ENCODE measurements at places on chromosomes 3 and 15.
A peak's percentile ranks its signal among the peaks of the same experiment; 100 is the strongest.

- no peak for DNase-seq
Measured at GRCh38 chr3:178236555-178237277, 299.5 kb upstream of the KCNMB2 start.

GRCh38 chr3:169628567-169628966, 34.9 kb downstream of the MECOM start:
- no peak for DNase-seq

GRCh38 chr3:45123030-45123429, 23.1 kb downstream of the CDCP1 start:
- no peak for DNase-seq

DNA sequence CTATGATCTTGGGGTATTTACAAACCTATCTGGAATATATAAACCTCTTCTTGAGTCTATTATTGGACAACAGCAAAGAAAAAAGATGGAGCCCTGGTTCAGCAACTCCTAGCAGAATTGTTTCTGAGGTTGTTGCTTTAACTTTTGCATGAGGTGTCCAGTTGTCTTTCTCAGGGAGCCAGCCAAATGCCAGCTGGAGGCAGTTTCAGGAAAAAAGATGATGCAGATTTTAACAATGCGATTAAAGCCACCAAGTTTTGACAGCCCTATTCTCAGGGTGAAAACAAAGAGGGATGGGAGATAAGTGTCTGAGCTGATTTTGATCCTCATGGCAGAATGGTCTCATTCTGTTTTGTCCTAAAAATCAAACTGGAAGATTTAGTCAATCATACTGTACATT, 181.6 kb upstream of the RASGRP1 start:
- DNase-seq = no peak

GRCh38 chr15:30889196-30889595, 14.5 kb upstream of the FAN1 start:
- no peak for DNase-seq

GRCh38 chr3:196778755-196779154, 39.1 kb downstream of the PAK2 start:
- DNase-seq = no peak

DNA sequence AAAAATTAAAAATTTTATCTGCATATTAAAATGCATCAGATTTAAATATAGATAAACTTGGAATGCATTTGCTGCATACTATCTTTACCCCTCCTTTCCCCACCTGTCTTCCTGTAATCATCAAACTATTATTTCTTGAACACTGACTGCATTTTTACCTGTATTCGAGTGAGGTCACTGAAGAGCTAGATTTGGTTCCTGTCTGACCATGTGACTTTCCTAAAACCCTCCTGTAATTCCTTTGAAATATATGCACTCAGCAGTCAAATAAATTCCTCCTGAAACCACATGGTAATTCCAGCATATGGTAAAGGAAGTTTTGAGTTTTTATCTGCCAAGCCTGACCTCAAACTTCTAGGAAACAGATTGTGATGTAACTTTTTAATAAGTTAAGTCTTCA, 445.6 kb upstream of the FRG2C start:
- no peak for DNase-seq

- no peak for DNase-seq
Measured at GRCh38 chr3:122668930-122669730, 11.5 kb upstream of the PARP14 start.

- no peak for DNase-seq
Measured at GRCh38 chr3:10635446-10636076, 130.2 kb upstream of the ATP2B2 start.

GRCh38 chr3:113174801-113175485, 36.4 kb upstream of the BOC start:
- no peak for DNase-seq

DNA sequence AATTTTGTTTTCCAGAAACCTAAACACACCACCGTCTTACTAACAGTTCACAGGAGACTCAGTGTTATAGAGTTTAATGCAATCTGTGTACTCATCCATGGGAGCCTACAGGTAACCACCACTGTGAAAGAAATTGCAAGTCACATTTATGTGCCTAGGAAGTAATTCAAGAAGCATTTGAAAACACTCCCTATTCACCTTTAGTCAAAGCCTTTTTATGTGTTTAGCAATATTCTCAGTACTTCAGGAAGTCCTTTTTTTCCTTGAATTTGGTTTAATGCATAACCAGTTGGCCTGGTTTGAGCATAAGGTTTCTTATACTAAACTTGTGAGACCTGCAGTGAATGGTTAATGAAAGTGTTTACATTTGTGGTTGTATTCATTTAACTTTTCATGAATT, 346.1 kb downstream of the CHST2 start:
- no peak for DNase-seq

DNA sequence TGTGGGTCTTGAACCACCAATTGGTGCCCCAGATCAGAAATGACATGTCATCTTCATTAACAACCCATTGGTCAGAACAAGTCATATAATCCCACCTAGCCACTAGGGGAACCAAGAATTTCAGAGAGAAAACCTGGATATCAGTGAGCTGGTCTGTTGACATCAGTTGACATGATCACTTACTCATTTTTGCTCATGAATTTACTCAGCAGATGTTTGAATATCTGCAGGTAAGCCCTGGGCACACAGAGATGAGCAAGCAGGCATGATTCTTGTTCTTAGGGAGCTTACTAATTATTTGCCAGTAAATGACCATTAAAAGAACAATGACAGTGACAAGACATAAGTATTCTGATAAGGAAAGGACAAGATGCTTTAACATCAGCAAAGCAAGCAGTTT, 64.3 kb upstream of the PLCL2 start:
- no peak for DNase-seq

DNA sequence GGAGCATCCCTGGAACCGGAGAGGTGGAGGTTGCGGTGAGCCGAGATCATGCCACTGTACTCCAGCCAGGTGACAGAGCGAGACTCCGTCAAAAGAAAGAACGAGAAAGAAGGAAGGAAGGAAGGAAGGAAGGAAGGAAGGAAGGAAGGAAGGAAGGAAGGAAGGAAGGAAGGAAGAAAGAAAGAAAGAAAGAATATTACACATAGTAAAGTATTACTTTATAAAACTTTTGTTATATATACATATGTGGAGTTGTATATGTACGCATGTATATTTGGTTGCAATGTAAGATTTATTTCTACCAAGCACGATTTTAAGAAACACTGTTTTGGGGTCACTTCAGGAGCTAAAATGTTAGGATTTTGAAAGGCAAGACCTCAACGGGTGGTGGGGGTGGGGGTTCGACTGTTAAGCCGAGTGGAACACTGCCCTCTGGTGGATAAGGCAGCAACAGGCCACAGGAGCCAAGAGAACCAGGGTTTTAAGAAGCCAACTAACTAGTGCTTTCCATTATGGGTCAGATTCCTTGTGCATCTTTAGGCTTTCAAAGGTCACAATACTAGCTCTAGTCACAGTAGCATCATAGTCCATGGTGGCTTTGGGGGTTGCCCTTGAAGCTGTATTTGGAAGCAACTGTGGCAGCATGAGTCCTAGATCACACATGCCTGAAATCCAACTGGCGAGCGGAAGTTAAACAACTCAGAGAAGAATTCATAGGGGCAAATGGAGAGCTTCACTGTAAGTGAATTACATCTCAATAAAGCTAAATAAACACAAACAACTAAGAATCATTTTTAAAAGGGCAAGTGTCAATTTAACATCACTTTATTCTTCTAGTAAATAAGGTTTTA, 22.5 kb downstream of the GLB1 start:
- DNase-seq = peak; percentile 41

DNA sequence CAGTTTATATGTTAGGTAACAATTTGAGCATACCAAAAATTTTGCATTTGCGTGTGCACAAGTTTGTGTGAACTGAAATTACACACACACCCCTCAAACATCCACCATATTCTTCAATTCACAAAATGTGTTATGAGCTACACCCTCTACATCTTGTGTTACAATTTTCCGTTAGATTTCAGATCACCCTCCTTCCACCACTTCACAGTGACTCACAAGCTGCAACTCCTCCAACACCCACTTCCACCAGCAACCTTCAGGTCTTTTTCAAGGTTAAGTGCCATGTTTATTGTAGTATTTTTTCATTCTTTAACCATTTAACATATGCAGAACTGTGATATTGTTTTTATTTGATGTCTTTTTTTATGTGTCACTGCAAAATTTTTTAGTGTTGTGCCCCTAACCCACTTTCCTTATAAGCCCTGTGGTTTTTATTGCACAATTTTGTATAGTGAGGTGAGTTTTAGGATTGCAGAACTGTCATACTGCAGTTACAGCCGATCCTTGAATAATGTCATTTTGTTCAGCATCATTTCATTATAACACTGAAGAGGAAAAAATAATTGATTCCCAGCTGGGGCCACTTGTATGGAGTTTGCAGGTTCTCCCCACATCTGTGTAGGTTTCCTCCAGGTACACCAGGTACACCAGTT, 148.9 kb downstream of the PLCL2 start:
- no peak for DNase-seq

DNA sequence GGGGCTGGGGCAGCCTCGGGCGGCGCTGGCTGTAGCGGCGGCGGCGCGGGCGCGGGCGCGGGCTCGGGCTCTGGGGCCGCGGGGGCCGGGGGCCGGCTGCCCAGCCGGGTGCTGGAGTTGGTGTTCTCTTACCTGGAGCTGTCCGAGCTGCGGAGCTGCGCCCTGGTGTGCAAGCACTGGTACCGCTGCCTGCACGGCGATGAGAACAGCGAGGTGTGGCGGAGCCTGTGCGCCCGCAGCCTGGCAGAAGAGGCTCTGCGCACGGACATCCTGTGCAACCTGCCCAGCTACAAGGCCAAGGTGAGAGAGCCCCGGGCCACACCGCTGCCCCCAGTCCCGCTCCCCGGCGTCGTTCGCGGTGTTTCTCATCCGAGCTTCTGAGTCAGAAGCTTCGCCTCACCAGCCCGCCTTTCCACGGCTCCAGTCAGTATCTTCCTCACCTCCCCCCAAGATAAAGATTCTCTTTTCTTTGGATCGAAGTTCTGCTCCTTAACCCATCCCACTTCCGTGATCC, 600 bp downstream of the FBXO45 start:
- DNase-seq = no peak

DNA sequence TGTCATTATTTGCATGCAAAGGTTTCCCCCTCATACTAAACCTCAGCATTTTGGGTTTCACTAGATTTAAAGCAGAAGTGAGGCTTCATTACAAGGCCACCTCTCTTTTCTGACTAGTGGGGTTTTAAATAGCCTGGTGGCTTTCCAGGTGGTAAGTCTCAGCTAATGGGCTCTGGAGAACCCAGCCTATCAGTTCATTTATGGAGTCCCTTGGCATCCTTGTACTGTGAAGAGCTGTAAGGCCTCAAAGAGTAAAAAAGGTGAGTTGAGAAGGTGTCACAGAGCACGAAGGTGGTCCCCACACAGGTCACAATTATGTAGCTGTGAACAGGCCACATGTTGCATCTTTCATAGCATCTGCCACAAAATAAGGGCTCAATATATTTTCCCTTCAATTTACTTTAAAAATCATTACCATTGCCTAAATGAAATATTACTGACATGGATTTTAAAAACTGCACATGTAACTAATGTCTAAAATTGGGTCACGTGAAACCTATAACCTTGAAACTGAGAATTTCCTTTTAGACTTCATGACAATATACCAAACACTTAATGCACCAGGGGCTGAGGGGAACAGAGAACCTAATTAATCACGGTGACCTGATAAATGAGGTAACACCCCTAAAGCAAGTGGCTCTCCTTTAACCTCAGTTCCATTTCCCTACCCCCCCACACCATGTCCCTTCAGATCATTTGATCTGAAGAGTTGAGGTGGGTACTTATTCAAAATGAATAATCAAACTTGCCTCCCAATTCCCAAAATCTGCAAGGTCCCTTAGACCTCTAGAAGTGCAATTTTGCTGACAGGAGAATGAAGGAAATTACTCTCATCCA, 1.3 kb downstream of the NGLY1 start:
- DNase-seq = no peak

- no peak for DNase-seq
Measured at GRCh38 chr3:115380883-115381572, 233.9 kb upstream of the ZBTB20 start.

DNA sequence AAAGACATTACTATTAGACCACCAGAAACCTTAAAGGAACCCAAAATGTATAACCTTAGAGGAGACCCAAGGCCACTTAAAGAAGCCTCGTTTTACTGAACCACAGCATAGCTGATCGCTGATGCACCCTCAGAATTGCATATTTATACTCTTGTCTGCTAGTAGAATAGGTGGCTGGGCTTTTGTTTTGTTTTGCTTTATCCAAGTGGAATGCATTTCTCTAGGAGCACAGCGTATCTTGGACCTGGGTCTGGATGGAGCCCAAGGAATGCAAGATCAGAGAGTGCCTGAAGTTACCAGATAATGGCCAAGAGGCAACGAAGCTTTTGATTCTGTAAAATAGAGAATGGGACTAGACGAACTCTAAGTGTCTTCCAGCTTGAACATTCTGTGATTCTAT, 129.2 kb upstream of the COL8A1 start:
- no peak for DNase-seq

DNA sequence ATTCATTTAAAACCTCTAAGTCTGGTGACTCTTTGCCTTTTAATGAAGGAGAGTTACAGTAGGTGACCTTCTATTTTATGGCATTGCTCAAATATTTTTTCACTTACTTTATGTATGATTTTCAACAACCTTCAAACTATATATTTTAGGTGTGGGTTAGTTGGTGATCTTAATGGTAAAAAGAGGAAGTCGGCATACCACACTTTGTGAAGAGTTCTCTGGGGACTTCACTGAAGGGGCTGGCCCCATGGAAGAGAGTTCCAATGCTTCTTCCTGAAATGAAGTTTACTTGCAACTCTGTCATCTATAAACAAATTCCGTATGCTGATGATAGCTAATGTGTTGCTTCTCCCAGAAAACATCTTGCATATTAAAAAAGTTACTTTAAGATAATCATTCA, 647.0 kb upstream of the SGO1 start:
- no peak for DNase-seq

DNA sequence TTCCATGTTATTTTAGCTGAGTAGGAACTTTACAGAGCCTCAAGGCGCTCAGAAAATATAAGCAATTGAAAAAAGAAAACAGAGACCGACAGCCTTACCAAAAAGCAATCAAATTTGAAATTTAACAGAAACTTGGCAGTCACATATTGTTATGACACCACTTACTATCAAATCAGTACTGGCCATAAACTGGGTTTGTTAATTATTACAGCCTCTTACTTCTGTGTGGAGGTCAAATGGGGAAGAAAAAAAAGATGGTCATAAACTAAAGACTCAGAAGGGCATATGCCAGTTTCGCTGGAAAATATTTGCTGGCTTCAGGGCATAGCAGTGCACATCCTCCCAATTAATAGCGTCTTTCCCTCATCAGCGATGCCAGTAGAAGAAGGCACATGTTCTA, 45.5 kb upstream of the SUCLG2 start:
- DNase-seq = no peak

- DNase-seq = no peak
Measured at GRCh38 chr3:58521917-58522631, 14.9 kb downstream of the ACOX2 start.

DNA sequence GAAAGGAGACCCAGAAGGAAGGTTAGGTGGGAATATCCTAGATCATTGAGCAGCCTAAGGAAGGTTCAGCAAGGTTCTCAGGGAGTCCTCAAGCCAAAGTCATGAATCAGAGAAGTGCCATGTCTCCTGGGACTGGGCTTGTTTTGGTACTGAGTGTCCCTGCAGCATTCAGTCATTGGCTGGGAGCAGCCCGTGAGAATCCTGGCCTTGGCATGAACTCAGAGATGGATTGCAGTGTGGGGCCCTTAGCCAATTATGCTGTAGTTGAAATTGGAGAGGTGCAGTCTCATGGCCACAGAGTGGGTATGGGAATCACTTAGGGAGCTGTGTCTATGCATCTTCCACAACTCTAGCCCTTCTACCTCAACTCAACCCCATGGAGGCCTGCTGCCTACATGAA, 17.0 kb upstream of the PPM1L start:
- DNase-seq = no peak

Data from right renal cortex interstitium (tissue), 3 donors.